Putamen (tissue), 1 donor: ENCODE measurements at places on chromosomes 3 and 15.

DNA sequence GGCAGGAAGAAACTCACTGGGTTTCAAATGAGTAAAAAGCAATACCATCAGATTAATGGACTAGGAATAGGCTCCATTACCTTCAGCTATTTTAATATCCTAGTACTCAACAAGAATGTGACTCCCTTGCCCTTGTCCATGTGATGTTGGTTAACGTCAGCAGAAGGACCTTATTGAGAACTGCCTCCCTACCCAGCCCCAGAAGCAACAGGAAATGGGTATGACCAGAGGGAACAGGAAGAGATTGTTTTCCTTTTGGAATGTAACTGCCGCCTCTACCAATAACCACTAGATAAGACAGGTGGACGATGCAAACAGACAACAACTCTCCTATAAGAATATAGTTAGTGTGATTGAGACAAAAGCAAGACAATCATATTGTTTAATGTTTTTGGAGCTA is 10.4 kb upstream of the MME start:
- DNase-seq, result no peak

GRCh38 chr15:89648106-89649012 is 6.9 kb downstream of the KIF7 start:
- no peak for DNase-seq

DNA sequence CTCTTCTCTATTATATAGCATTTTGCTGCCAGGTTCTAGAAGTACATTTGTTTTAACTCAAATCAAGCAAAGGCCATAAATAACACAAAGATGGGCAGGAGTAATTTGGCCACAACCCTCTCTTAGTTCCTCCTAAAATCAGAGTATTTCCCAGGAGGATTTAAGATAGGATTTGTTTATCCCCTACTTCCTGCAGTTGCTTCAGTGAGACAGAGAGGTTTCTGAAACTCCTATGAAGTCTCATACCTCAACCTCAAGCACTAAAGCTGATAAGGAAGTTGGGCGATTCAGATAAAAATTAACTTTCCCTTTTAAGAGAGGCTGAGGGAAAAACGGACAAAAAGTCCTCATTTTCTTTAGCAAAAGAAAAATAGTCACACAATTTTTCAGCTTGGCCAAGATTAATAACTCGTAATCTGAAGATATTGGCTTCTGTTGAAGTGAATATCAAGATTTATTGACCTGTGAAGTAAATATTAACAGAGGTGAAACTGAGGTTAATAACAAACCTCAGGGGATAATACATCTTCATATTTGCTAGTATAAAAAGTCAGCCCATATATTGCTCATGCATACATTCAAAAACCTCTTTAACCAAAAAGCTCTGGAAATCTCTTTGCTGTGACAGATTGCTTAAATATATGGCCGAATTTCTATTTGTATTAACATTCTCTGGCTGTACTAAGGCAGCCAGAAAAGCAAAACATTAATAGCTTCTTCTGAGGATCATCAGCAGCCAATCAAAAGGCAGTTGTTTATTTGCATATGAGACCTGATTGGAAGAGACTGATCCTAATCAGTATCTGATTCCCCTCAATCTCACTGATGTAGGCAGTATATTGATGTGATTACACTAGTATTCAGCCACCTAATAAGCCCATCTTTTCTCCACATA is 90.6 kb upstream of the GADL1 start:
- DNase-seq, result no peak

DNA sequence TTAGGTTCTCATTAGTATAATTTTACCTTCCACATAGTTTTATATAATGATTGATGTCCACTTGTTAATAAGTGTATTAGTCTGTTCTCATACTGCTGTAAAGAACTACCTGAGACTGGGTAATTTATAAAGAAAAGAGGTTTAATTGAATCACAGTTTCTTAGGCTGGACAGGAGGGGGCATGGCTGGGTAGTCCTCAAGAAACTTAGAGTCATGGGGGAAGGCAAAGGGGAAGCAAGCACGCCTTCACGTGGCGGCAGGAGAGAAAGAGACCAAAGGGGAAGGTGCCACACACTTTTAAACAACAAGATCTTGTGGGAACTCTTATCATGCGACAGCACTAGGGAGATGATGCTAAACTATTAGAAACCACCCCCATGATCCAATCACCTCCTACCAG is 19.2 kb downstream of the DZIP3 start:
- no peak for DNase-seq

DNA sequence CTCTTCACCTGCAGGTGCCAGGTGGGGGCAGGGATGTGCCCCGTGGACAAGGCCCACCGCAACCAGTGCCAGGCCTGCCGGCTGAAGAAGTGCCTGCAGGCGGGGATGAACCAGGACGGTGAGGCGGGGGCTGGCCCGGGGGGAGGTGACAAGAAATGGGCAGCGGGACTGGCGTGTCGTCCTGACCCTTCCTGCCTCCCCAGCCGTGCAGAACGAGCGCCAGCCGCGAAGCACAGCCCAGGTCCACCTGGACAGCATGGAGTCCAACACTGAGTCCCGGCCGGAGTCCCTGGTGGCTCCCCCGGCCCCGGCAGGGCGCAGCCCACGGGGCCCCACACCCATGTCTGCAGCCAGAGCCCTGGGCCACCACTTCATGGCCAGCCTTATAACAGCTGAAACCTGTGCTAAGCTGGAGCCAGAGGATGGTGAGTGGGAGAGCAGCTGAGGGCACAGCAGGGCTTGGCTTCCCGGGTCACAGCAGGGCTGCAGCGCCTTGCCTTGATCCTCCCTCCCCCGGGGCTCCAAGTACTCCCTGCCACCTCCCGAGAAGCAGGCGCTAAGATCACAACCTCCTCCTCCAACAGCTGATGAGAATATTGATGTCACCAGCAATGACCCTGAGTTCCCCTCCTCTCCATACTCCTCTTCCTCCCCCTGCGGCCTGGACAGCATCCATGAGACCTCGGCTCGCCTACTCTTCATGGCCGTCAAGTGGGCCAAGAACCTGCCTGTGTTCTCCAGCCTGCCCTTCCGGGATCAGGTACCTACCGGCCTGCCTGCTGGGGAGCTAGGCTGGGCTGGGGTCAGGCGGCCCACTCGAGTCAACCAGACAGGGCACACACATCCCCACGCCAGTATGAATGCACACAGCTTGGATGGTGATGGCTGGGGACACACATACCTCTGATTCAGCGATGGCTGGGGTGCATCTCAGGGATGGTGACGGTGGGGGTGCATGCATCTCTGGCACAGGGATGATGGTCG is 1.7 kb downstream of the NR2E3 start:
- DNase-seq, result no peak

GRCh38 chr3:53202331-53203015 is 41.5 kb downstream of the PRKCD start:
- no peak for DNase-seq

DNA sequence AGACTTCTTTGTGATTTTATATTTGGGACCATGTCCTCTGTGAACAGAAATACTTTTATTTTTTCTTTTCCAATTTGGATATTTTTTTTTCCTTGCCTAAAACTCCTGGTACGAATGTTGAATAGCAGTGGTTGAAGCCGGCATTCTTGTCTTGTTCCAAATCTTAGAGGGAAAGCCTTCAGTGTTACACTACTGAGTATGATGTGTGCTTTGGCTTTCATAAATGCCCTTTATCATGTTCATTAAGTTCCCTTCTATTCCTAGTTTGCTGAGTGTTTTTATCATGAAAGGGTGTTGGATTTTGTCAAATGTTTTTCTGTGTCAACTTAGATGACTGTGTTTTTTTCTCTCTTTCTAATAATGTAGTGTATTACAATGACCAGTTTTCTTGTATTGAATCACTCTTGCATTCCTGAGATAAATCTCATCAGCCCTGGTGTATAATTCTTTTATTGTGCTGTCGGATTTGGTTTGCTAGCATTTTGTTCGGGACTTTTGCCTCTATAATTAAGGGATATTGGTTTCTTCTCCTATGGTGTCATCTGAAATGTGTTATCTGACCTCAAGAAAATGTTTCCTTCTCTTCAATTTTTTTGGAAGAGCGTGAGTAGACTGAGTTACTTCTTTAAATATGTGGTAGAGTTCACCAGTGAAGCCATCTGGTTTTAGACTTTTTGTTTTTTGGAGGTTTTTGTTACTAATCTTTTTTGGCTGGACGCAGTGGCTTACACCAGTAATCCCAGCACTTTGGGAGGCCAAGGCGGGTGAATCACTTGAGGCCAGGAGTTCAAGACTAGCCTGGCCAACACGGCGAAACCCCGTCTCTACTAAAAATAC is 33.3 kb downstream of the MAP1A start:
- no peak for DNase-seq

DNA sequence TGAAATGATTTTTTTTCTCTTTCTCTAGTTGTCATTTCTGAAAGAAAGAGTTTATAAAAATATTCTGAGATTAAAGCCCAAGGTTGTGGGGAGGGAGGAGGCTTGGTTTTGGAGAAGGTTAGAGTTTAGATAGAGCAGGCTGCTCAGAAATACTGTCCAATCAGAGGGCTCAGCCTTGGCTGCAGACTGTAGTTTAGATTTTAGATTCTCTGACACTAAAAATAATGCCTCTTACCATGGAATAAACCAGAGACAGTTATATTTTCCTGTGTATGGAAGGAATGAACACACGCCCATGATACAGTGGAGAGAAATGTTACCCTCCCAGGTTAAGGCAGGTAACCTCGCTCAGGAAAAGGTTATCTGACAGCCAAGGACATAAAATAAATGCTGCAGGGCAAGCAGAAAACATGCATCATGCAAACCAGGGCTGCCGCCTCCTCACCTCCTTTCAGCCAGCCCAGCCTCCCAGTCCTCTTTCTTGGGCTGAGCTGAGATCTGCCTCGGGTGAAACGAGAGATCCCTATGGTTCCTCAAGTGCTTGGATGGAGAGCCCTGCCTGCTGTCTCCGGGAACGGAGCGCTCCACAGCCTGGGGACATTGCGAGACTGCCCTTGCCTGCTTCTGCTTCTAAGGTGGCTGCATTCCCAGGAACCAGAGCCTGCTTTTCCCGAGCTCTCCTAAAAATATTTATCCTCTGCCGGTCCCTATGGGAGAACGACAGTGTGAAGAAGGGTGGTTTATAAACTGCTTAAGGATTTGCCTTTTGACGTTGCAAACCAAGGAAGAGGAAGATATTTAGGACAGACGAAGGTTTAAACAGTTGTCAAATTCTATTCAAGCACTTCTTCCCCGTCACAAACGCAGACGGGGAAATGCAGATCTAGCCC is 848 bp downstream of the NCEH1 start:
- DNase-seq, result no peak

DNA sequence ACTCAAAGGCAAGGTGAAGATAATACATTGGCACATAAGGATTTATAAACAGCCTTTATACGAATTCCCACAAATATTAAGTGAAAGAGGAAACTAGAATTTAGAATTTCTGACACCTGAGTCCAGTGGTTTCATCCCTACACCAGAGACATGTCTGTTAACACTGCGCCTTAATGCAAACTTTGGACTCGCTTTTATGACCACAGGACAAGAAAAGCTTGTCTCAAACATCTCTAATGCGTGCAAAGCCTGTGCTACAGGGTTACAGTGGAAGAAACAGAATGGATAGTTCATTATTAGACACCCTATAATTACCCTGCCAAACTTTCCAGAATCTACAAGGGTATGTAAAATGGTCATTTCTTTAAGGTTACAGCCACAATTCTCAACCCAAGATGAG is 802.9 kb downstream of the GRM7 start:
- no peak for DNase-seq

DNA sequence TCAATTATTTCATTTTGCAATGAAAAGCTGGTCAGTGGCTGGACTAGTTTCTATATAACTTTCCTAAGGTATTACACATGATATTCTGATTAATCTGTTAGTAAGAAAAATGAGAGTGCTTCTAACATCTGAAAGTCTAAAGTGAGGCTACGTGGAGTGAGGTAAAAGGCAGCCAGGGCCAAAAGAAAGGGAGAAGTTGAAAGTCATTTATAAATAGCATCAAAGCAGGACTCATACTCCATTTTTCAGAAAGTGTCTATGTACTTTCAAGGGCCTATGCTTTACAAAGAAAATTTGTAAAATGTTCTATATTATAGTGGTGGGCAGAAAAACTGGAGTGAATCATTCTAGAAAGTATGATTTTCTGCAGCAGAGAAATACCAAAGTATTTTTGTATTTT is 80.0 kb downstream of the CSNK1G1 start:
- DNase-seq, result no peak
